ENCODE measurements at places on chromosomes 1 and 21.

DNA sequence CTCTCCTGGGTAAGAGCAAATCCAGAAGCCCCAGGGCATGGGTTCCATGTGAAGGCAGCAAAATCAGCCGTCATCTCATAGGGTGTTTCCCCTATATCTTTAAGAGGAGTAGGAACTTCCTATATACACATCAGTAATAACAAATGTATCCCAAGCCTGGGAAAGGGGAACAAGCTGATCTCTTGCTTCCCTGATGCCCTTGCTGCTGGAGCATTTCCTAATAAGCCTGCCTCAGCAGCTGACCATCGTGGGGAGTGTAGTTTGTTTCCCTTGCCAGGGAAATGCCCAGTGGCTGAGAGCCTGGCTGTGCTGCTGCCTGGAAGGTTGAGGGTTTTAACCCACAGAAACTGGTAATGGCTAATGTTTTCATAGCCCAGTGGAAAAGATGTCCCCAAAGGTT, 177.0 kb downstream of the NPHP4 start:
- DNase-seq = no peak

- DNase-seq = no peak
These were observed 16.1 kb upstream of the IFFO2 start for GRCh38 chr1:18972531-18972930.

- DNase-seq = no peak
These were observed 10.2 kb downstream of the GSTM3 start for GRCh38 chr1:109730666-109731065.

DNA sequence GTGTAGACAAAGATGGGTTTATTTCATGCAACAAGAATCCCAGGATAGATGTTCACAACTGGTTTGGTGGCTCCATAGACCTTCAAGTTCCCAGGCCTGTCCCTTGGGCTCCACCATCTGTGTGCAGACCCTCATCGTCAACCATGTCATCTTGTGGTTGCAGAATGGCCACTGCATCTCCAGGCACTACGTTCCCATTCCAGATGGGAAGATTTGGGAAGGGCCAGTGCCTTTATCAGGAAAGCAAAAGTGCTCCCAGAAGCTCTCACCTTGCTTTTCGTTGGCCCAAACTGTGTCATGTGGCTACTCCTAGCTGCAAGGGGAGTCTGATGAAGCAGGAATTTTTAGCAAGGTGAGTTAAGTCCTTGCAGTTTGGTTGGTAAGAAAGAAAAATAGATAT, 12.8 kb downstream of the TMCC2 start:
- no peak for DNase-seq

DNA sequence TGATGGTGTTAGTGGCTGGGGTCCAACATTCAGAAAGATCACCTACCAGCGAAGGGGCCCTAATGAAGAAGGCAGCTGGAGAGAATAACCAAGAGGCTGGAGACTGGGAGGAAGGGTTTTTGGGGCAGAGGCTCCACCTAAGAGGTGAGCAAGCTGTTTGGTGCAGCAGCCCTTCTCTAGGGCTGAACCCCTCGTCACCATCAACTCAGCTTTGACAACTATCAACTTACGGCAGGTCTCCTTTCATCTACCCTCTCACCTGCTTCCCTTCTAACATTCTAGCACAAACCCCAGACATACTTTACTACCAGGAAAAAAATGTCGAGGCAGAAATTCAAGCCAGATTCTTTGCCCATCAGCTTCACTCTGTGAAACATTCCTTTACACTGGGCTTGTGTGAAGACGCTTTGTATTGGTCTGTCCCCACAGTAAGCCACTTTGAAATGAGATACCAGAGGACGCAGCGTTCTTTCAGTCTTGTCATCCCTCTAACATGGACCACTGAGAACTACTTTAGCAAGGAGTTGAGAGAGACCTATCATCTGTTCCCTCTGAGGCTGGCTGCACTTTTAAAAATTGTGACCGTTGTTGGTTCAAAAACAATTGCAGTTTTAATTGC, 84.6 kb downstream of the RAVER2 start:
- no peak for DNase-seq

DNA sequence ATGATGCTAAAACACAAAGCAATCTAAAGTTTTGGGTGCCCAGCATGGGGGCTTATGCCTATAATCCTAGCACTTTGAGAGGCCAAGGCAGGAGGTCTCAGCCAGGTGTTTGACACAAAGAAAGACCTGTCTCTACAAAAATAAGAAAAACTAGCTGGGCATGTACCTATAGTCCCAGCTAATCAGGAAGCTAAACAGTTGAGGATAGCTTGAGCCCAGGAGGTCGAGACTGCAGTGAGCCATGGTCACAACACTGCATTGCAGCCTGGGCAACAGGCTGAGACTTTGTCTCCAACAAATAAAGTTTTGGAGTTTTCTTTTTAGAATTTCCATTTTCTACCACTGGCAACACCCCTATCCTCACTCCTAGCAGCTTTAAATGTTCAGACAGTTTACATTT, 55.1 kb upstream of the GUCA2A start:
- no peak for DNase-seq

DNA sequence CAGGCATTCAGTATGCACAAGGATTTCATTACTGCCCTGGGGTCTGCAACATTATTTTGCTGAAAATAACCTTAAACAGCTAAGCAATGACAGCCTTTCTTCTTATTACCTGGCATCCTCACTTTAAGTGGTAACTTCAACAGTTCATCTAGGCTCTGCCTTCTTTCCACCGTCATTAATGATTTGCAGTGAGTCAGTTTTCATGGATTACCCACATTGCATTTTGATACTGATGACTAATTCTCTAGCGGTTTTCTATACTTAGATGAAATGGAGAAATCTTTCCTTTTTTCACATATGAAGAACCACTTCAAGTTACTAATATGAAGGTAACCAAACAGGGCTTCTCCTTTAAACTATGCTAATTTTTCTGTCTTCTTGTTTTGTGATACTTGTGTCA, 226.9 kb upstream of the TMPRSS15 start:
- no peak for DNase-seq

DNA sequence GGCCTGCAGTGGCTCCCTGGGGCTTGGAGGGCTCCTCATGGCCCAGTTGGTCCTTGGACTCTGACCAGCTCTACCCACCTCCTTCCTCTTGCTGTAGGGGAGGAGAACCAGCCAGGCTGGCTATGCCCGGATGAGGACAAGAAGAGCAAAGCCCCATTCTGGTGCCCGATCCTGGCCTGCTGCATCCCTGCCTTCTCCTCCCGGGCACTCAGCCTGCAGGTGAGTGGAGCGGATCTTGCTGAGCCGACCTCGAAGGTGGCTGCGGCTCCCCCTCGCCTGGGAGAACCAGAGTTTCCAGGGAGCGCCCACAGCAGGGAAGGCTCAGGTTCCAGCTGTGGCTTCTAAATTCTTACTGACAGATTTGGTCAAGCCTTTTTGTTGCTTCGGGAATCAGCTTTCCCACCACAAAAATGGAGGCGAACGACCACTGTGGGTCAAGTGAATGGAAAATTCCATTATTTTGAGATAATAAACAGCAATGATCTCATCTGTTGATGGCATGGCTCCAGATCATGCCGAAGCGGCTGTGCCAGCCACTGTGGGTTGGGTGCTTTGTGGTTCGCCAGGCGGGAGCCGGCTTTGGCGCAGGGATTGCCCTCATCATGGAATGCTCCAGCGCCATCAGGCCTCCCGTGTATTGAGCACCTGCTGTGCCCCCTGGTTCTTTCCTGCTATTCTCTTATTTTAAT, 106.5 kb upstream of the ACTL8 start:
- DNase-seq = no peak

GRCh38 chr1:210434223-210434622, 105.5 kb downstream of the HHAT start:
- no peak for DNase-seq

GRCh38 chr1:209363112-209363511, 220.4 kb upstream of the CAMK1G start:
- DNase-seq = no peak

DNA sequence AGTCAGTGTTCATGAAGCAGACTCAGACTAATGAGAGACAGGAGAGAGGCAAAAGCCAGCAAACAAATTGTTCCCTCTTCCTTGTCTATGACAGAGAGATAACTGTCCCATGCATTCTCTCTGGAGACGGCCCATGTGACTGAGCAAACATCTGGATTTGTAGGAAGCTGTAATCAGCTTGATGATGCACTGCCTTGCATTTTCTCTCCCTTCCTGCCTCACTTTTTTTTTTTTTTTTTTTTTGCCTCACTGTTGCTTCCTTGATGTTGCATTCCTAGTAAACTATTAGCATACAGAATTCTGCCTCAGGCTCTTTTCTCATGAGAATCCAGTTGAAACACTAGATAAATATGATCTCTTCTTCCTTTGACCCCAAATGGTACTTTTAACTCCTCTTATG, 134.5 kb downstream of the HHIPL2 start:
- DNase-seq = no peak

GRCh38 chr1:64343105-64343822, 126.7 kb upstream of the CACHD1 start:
- DNase-seq = no peak

All from activated CD4-positive, CD25-positive, alpha-beta regulatory T cell (primary cell).